NCI-H774 (cell line): ENCODE measurements at places on chromosomes 12 and 14.

DNA sequence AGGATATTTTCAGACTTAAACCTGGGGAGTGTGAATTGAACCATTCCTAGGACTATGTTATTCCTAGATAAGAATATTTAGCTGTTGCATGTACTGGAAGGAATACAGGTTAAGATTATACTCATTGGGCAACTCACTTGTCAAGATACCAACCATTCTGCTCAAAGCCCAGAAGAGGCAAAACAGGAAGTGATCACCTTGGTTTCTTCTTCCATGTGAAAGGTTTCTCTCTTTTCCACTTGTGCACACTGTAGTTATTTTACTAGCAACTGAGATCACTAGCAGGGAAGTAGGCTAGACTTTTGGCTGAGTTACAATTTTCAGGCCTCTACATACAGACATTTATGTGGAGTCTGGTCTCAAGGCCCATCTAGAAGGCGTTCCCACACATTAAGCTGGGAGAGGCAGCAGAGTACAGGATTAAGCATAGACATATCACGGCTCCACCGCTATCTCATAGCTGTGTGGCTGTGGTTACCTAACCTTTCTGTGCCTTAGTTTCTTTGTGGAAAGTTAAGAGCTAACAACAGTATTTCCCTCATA, 83.9 kb upstream of the FERMT2 start:
- no peak for DNase-seq

GRCh38 chr12:99600388-99600787, 47.2 kb upstream of the GARIN6 start:
- no peak for DNase-seq

- no peak for DNase-seq
These were observed 255.7 kb upstream of the SFSWAP start for GRCh38 chr12:131455218-131455506.

DNA sequence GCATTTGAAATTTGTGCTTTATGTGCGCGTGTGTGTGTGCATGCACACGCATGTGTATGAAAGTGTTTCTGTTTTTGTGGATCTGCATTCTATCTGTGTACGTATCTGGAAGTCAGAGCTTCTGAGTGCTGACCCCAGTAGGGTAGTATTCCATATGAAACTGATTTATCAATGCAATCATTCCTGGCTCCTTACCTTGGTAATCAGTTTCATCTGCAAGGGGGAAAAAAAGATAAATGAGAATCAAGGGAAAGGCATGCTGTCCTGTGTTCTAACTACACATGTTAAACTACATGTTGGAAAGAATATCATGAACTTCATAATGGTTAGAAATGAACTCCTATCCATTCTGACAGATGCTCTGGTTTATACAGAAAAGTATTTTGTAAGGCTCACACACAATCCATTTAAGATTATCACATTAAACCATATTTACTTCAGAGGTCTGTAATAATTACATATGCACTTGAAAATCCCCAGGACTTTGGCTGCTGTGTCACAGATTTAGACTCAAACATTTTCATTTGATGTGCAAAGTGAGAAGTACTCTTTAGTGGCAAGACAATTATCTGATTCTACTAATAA, 276.1 kb upstream of the LMO3 start:
- no peak for DNase-seq

DNA sequence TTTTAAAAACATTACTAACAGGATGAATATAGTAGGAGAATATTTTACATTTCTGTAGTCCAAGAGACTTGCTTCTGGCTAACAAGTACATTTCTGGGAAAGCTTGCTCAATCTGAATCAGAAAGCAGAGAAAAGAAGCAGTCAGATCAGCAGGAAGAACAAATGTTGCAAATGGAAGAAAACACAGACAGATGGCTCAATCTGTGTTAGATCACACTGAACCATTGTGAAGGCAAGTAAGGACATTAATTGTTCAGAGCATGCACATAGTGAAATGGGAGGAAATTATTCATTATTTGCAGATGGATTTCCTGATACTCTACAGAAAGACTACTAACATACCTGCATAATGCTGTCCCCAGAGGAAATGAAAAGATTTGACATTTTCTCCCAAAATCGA, 65.2 kb upstream of the CNOT2 start:
- DNase-seq, result peak; percentile 14

DNA sequence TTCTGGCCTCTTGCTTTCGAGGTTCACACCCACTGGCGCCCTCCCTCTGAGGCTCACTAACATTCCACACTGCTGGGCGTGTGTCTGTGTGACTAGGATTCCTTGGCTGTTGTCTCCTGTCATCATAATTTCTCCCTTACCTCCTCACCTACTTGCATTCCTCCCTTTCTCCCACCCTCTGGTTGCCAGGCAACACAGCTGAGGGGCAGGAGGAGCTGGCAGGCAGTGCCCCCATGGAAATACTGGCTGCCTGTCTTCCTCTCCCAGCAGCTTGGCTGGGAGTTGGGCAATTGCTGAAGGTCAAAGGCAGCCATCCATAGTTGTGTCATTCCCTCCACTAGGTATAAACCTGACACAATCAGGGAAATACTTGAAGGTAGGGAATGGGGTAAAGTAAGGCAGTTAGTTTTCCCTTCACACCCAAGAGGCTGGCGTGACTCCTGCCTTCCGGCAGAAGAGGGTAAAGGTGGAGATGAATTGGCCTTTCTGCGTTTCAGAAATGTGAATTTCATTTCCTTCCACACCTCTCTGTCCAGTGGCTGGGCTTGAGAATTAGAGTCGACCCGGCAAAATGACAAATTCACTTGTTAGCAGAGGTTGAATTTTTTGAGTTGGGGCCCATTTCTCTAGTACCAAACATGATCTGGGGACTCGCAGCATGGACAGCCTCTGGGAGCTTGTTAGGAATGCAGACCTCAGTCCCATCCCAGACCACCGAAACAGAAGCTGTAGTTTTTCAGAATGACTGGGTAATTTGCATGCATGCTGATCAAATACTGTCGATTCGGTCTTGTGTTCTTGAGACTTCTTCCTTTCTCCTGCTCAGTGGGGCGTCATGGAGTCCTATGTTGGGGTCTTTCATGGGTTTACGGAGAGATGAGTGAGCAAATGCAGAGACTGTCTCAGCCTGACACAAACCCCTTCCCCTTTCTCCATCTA, 24.3 kb upstream of the EMP1 start:
- no peak for DNase-seq

DNA sequence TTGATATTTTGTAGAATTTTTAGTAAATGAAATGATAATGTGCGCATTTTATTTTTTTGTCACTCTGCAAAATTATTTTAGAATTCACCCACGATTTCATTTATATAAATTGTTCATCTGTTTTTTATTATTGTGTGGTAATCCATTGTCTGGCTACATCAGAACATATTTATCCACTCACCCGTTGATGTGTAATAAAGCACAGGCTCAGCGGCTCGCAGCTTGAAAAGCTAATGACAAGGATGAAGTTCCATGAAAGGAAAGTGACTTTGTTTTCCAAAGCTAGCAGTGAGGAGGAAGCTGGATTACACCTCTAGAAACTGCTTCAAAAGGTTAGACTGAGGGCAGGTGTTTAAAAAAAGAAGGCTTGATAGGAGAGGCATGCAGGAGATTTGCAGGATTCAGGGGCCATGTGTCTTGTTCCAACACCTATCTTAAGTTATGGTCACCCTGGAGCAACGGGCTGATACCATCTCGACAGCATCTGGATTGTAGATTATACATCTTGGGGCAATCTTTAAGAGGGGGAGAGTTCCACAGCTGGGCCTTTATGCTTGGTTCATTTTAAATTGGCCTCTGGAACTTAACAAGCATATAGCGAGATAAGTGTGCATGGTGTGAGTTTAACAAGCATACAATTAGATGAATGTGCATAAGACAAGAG, 194.1 kb downstream of the TMTC3 start:
- DNase-seq, result no peak

DNA sequence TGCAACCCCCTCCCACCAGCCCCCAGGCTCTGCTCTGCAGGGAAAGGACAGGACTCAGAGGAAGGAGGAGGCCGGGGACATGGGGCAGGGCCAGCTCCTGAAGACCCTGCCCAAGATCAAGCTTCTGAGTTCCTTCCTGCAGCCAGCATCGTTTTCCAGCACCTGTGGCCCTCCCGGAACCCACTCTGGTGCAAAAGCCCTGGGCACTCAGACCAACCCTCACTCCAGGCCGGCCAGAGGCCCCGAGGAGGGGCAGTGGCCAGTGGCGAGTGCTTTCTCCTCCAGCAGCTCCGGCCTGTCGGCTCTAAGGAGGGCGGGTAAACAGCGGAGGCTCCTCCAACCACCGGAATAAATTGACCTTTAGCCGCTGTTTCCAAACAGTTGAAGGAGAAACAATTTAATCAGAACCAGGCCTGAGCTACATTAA, 10.8 kb downstream of the TMEM179 start:
- no peak for DNase-seq

DNA sequence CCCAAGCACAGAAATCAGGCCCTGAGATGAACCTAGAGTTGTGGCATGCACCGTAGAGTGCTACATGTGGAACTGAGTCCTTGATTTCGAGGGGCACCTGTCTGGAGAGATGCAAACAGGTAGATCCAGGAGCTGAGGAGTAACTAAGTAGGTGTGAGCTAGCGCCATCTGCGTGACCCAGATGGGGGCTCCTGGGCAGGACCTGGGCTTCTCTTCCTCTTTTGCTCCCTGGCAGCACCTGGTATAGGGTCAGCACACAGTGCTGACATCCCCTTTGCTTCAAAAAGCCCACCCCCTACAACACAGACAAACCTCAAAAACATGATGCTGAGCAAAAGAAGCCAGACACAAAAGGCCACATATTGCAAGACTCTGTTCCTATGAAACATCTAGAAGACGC, 65.8 kb downstream of the PITPNM2 start:
- no peak for DNase-seq
